Heart left ventricle (tissue), 16 donors: ENCODE measurements at places on chromosomes 12 and 14. TPM values are rescaled to one million over a fixed set of nuclear protein-coding genes. Genes with fewer than 3 reads are reported as not detected.

DNA sequence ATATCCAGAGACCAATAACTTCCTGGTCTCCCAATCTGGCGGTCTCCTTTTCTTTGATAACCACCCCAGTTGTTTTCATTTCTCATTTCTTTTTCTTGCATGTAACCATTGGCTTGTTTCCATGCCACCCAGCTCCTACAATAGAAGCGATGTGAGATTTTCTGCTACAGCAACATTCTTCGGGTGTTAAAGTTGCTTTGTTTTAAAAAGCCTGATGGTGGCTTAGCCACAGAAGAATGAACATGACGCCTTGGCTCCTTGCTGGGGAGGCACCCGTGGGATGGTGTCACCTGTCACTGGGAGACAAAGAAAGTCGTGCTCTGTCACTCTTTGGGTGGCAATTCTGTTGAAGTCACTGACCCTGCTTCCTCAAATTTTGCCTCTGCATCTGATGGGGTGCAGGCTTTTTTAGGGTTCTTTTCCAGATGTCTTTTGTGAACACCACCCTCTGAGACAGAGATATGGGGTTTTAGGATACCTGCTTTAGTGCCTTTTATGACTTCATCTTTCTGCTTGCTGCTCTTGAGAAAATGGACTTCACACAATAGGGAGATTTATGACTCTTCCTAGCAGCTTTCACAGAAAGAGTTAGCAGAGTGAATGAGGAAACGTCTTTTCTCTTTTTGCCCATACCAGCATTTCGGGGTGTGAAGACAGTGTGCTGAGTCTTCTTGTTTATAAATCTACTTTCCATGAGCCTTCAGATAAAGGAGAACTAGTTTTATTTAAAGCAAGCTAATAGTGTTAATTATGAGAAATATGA is 265.3 kb upstream of the TBX3 start:
- DNase-seq = no peak

MYO1H gene
- total RNA-seq = 0.24 TPM

GRCh38 chr12:100401660-100402059 is 44.8 kb downstream of the SLC17A8 start:
- DNase-seq = no peak

GRCh38 chr12:56530390-56531055 is 8.9 kb downstream of the RBMS2 start:
- DNase-seq = no peak

IRAK3 gene
- total RNA-seq = 4.7 TPM

DNA sequence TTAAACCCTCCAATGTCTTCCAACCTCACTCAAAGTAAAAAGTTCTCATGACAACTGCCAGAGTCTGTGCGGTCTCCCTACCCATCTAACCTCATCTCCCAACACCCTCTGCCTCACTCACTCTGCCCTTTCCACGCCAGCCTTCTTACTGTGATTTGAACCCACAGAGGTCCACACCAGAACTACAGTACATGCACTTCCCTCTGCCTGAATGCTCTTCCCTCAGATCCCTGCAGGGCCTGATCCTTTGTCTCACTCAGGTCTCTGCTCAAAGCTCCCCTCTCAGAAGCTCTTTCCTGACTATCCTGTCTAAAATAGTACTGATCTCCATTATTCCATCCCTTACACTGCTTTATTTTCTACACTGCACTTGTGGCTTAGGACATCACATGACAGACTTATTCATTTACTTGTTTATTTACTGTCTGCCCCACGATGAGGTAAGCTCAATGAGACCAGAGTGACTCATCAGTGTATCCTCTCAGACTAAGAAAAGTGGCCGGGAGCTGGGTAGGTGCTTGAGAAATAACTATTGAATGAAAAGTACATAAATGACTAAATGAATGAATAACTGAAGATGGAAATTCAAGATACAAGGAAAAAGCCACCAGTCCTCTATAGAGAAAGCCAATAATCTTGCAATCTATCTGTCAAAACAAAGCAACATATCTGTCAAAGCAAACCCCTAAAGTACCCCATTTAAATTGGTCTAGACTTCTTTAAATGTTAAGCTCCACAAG is 17.1 kb downstream of the POMT2 start:
- DNase-seq = no peak

- DNase-seq = peak; percentile 59
Observed at GRCh38 chr12:113236539-113237399, 15.5 kb downstream of the TPCN1 start.

DNA sequence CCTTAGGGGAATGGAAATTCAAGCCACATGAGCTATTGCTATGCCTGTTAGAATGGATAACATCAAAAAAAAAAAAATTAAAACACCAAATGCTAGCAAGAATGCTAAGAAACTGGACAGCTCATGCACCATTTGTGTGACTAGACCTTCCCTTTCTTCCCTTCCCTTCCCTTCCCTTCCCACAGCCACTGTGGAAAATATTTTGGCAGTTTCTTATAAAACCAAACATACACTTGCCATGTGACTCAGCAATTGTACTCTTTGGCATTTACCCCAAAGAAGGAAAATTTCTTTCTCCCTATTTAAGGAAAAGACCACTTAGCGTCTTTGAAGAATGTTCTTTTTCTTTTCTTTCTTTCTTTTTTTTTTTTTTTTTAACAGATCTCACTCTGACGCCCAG is 49.1 kb upstream of the FKBP4 start:
- DNase-seq = no peak
